ENCODE measurements at places on chromosomes 16 and 17. TPM values are rescaled to one million over a fixed set of nuclear protein-coding genes. Genes with fewer than 3 reads are reported as not detected.

The THUMPD1 gene
- total RNA-seq: 37.5 TPM

The MFSD6L gene
- not detected for total RNA-seq

DNA sequence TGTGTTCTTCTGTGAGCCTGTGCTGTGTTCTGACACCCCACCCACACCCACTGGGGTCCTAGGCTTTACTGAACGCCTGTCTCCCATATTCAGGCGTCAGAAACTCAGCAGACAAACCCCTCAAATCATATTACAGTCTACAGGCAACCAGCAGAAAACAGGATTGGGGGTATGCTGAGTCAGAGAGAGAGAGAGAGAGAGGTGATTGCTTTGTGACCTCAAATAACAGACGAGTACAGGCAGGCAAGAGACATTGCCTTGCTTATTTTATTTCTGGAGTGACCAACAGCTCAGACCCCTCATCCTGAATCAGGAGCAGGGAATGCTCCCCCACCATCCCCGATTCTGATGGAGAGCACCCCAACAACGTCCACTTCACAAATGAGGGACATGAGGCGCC, 473.9 kb downstream of the PMP22 start:
- DNase-seq: no peak

- no peak for DNase-seq
Observed at GRCh38 chr17:73841431-73842060, 197.3 kb upstream of the SDK2 start.

DNA sequence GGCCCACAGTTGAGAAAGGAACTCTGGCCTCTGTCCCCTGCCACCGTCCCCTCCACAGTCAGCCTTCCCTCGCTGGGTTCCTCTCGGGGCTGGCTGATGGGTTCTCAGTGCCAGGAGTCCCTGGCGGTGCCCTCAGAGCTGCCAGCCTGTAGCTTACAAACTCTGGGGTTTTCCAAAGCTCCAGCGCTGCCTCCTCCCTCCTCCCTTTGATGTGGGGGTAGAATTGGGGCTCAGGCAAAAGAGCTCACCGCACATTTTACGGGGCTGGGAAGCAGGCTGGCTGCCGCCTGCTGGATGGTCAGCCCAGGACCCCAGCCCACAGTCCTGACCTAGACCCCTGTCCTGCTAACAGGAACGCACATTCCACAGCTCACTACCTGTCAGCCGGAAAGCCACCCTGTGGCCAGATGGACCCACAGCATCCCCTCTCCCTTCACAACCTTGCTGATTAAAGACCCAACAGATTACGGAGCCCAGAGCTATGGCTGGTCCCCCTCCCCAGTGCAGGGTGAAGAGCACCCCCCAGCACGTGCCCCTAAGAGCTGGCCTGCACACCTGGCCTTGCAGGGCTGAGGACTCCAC, 6.0 kb downstream of the VASN start:
- DNase-seq: no peak

- DNase-seq: no peak
Observed at GRCh38 chr16:89982318-89982717, 33.8 kb downstream of the DEF8 start.

- DNase-seq: no peak
Observed at GRCh38 chr17:50816271-50816670, 19.1 kb upstream of the WFIKKN2 start.

DNA sequence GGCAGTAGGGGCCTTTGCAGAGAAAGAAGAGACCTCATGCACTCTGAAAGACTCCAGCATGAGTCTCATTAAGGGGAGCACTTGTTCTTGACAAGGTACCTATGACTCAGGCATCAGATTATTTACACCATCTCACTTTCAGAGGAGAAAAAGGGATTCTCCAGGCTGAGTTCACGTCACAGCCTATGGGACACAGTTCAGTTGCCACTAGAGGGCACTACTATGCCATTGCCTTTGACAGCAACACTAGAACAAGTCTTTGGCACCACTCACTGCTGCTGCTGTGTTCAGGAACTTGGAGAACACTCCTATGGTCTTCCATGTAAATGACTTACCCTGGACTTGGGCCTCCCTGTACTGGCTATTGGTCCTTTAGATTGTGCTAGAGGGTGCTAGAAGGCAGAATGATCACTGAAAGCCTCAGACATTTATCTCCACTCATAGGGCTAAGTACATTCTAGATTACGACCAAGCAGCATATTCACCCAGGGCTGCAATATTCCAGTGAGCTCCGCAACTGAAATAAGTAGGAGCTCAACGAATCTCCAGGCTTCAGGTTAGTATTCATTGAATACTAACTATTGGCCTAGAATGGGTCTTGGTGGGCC, 225.1 kb upstream of the CA10 start:
- DNase-seq: peak; percentile 60

GRCh38 chr16:57941016-57941664, 29.8 kb downstream of the CNGB1 start:
- peak; percentile 94 for DNase-seq

Measured in MG63 (cell line).